Esophagus mucosa (tissue), 1 donor: ENCODE measurements at places on chromosomes 12 and 14. TPM values are rescaled to one million over a fixed set of nuclear protein-coding genes. Genes with fewer than 3 reads are reported as not detected.

Gene BMP4
- 2.0 TPM for total RNA-seq

Gene KRT8
- 40.1 TPM for total RNA-seq

Gene RPS29
- 1,410 TPM for total RNA-seq

Gene RNU4-1
- 20,765 TPM for total RNA-seq

Gene PTPN6
- 17.8 TPM for total RNA-seq

Gene PTPRB
- total RNA-seq: 5.1 TPM

Gene CLEC1A
- 0.68 TPM for total RNA-seq

Gene EPYC
- total RNA-seq: not detected

Gene FGD4
- 17.4 TPM for total RNA-seq

Gene KRT79
- 0.32 TPM for total RNA-seq

Gene RAPGEF3
- total RNA-seq: 16.5 TPM

Gene SERPINA9
- total RNA-seq: 0.12 TPM

Gene NRIP2
- 0.08 TPM for total RNA-seq

Gene ADCY4
- 4.5 TPM for total RNA-seq

Gene RPS6KL1
- total RNA-seq: 1.7 TPM

Gene STYK1
- 5.7 TPM for total RNA-seq

Gene LRRC10
- not detected for total RNA-seq

Gene FAM222A
- total RNA-seq: 5.4 TPM

Gene JPH4
- total RNA-seq: 0.04 TPM

Gene OR4E2
- not detected for total RNA-seq

Gene CLEC6A
- not detected for total RNA-seq

Gene DACT1
- total RNA-seq: 0.32 TPM

Gene KRT85
- not detected for total RNA-seq

Gene MFAP5
- 3.3 TPM for total RNA-seq

Gene RPL41
- total RNA-seq: 4,992 TPM

Gene PTGER2
- 0.40 TPM for total RNA-seq

Gene ADAM21
- total RNA-seq: not detected

Gene TTC7B
- total RNA-seq: 9.9 TPM

Gene P2RX2
- total RNA-seq: not detected

Gene GNB3
- total RNA-seq: not detected
